ENCODE measurements at places on chromosomes 7 and 10.

DNA sequence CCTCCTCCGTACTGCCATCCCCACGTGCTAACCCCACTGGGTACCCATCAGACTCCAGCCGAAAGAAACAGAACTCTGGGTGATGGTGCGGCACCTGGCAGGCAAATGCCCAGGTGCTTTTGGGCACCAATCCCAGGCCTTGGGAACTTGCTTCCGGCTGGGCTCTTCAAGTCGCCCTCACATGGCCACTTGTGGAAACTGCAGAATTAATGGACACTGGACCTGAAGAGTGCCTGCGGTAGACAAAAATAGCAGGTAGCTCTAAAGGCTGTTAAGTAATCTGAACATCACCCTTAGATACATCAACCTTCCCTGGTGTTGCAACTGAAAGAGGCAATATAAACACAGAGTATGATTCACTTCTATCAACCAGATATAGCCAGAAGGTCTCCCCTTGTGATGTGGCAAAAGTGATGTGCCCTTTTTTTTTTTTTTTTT is 644.4 kb downstream of the GRM8 start:
- DNase-seq = no peak

DNA sequence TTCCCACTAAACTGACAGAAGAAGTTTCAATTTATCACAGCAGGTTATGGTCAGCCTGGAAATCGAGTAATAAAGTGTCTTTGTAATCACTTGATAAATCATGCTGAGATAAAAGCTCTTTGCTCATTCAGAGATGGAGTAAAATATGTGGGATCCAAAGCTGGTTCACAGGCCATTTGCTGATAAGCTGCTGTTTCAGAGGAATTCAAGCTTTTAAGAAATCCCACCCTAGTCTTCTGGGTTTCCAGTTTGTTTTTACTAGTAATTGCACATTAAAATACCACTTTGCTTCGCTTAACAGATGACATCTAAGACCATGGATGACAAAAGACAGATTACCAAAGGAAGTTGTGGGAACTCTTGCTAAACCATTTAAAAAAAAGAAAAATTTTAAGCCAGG is 37.4 kb upstream of the CDK6 start:
- no peak for DNase-seq

- DNase-seq = no peak
These were observed 5.0 kb downstream of the ZRANB1 start for GRCh38 chr10:124946945-124947344.

DNA sequence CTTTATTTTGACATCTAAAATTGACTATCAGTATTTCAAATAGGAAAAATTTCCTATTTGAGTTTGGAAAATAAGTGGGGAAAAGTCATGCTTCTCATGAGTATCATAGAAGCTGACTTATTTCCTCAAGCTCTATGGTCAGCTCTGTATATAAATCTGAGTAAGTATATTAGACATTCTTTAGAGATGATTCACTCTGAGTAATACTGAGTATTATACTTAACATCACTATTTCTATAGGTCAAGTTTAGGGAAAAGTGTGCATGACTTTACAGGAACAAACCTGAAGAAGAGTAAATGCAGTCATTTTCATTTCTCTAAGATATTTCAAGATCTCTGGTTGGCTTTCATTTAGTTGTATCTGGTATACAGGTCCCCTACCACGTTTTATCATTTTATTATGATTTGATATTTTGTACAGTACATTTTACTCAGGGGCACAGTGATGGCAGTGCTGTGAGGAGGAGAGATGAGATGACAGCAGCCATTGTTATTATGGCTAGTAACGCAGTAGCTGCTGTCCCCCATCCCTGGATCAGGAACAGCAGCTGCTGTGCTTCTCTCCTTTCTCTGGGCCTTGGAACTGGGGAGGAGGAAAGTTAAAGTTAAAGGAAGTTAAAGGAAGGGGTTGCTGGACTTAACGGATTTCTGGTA is 15.2 kb downstream of the SND1 start:
- no peak for DNase-seq

Data from activated CD8-positive, alpha-beta memory T cell treated with anti-CD3 and anti-CD28 coated beads, Interleukin-2, amount 50 U/mL, for 4 hours (primary cell).